ENCODE measurements at places on chromosomes 6 and 20.

DNA sequence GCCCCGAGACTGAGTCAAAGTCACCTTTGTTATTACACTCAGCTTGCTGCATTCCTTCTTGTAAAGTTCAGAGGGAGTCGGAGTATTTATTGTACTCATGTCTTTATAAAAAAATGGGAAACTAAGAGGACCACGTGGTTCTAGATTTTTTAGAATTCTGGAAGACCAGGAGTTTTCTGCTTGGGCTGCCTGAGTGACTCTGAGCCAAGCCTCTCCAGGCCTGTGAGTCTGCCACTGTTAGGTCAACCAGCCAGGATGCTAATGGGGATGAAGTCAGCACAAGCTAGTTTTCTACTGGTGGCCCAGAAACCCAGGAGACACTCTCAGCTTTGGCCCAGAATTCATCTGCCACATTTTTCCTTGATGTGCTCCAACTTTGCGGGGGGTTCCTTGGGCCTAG is 453.5 kb upstream of the SULF2 start:
- DNase-seq, result no peak

DNA sequence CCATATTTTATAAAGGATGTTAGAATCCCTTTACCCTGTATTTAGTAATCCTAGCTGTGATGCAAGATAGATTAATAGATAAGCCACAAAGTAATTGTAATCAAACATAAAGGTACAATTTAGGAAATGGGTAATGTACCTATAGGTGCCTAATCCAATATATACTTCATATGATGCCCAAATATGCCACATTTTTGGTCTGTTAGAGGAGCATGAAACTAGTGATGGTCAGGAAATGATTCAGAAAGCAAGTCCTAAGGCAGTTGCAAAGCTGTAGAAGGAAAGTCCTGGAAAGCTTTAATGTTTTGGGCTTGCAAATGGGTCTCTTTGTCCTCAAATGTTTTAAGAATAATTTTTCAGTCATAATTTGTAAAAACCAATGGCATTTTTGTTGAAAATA is 76.6 kb upstream of the PTPRK start:
- no peak for DNase-seq

- DNase-seq, result no peak
These were observed 27.9 kb upstream of the TBC1D7 start for GRCh38 chr6:13355999-13356785.

GRCh38 chr20:44488551-44488950 is 12.9 kb downstream of the TTPAL start:
- no peak for DNase-seq

DNA sequence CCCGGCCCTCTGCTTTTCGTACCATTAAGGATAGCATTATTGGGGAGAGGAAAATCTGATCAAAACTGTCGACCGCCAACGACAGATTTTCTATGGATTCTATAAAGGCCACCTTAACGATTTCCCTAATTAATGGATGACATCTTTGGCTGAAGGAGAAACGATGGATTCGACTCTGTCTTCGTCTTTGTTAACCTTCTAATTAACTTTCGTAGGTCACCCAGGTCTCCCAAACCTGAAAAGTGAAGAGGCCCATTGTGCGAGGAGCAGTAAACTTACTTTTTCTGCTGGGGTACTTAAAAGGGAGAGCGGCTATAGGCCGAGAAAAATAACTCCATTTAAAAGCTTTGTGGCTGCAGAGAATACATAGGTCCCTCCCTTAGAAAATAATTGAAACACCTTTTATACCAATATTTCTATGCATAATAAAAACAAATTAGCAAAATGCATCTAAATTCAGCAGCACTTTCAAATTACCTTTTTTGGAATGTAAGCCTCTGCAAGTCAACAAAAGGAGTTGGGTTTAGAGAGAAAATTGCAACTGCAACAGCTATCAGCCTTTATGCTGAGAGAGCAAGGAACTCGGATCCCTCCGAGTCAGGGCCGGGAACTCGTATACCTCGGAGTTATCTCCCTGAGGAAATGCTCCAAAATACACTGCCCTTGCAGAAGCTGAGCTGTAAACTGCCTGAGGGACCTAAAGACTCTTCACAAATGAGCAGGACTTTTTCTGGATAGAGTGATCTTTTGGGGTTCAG is 31.4 kb upstream of the NR2E1 start:
- no peak for DNase-seq
